ENCODE measurements at places on chromosomes 5 and 9.
A peak's percentile ranks its signal among the peaks of the same experiment; 100 is the strongest.

GRCh38 chr5:32514806-32515205 lies 70.3 kb upstream of the ZFR start:
- DNase-seq: no peak

DNA sequence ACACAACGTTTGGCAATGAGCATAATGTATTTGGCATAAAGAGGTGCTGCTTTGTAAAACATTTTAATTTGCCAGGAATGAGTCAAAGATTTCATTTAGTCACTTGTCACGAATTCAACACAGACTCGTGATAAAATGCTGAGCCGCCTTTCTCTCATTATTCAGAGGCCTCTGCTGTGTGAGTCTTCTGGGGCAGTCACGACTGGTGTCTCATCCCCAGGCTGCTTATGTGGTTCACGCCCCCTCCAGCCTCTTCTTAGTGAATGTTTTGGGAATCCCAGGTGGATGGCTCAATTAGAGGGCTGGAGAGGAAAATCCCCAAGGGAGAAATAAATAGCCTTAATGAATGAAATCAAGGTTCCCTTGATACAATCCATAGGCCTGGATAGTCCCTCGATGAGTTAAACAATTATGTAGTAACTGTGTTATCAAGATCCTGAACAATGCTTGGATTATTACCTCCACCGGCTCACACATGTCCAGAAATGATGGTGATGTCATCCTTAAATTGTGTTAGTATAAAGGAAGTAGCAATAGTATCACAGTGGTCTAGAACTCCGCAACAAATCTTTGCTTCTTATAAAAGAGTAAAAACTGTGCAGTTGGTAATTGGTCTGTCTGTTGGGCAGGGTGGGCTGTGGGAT lies 192.1 kb upstream of the ADAMTS16 start:
- no peak for DNase-seq

GRCh38 chr9:132995879-132996278 lies 17.4 kb downstream of the GFI1B start:
- no peak for DNase-seq

DNA sequence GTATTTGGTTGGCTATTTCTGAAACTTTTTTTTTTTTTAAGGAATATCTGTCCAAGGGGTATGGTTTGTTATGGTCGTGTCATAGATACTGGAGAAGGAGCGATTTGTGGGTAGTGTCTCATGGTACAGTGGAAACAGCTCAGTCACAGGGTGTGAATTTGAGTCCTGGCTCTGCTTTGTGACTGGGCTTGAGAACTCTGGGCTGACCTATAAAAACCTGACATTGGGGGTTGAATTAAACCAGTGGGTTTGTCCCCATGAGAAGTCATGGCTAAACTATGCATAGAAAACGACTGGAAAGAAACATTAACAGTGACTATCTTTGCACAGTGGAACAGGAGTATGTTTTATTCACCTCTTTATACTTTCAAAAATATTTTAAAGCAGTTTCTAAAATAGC lies 54.7 kb downstream of the MACROH2A1 start:
- DNase-seq: peak; percentile 54

GRCh38 chr5:89173528-89173927 lies 290.5 kb upstream of the MEF2C start:
- DNase-seq: no peak

GRCh38 chr9:88477300-88477751 lies 57.7 kb upstream of the NXNL2 start:
- DNase-seq: peak; percentile 82

DNA sequence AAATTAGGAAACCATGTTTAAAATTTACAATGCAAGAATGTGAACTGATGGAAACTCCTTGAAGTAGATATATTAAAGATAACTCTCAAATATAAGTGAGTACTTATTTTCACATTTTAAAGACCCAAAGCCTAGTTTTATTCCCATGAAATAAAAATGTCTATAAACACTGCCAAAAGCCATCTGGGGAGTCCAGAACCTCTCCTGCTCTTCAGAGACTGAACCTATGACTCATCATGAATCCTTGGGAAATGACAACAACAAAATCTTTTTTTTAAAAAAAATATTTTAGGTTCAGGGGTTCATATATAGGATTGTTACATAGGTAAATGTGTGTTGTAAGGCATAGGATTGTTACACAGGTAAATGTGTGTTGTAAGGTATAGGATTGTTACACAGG lies 33.8 kb upstream of the FYB1 start:
- peak; percentile 52 for DNase-seq

GRCh38 chr5:147479949-147480348 lies 29.9 kb downstream of the DPYSL3 start:
- peak; percentile 46 for DNase-seq

GRCh38 chr5:989961-990530 lies 18.6 kb upstream of the NKD2 start:
- no peak for DNase-seq

- DNase-seq: no peak
These were observed 61.1 kb upstream of the UNC5A start for GRCh38 chr5:176748967-176749935.

DNA sequence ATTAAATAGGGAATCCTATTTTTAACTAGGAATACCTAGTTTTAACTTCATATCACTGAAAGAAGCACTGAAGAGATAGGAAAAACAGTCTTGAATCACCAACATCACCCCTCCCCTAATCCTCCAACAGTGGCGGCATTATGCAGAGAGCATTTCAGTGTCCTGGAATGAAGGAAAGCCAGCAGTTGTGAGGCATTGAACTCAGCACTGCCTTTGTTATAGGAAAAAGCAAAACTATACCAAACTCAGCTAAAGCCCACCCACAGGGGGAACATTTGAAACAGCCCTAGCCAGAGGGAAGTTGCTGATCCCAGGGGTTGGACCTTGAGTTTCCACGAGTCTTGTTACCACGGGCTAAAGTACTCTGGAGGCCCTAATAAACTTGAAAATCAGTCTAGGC lies 310.6 kb upstream of the EDIL3 start:
- no peak for DNase-seq
